ENCODE measurements at places on chromosomes 16 and 17.

DNA sequence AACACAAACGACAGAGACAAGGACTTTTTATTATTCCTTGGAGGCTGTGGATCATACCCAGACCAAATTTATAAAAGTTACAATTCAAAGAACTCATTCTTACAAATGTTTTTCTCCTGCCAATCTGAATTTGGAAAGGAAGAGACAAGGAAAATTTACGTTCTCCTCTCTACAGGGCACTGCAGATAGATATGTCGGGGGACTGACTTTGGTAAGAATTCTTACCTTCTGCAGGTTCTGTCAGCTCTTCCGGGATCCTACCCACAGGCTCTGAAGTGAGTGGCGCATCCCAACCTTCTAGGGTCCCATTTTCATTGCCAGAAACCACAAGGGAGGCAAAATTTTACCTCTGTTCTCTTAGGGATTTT lies 2.2 kb upstream of the SLFN12L start:
- no peak for DNase-seq

DNA sequence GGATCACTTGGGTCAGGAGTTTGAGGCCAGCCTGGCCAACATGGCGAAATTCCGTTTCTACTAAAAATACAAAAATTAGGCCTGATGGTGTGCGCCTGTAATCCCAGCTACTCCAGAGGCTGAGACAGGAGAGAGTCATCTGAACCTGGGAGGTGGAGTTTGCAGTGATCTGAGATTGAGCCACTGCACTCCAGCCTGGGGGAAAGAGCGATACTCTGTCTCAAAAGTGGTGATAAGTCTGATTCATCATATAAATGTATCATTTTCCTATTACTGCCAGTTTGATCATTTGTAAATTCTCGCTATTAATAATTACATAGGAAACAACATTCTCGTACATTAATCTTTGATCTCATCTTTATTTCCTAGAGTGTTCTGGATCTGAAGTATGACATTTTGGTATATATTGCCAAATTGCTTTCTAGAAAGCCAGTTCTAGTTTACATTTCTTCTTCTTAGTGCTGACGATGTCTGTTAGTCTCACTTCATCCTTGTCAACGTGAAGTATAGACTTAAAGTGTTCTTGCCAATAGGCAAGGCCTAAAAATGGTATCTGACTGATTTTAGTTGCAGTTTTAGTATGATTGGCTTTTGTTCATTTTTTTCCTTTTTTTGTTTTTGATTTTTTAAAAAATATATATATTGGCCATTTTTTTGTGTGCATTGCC lies 9.7 kb downstream of the RABEP1 start:
- no peak for DNase-seq

DNA sequence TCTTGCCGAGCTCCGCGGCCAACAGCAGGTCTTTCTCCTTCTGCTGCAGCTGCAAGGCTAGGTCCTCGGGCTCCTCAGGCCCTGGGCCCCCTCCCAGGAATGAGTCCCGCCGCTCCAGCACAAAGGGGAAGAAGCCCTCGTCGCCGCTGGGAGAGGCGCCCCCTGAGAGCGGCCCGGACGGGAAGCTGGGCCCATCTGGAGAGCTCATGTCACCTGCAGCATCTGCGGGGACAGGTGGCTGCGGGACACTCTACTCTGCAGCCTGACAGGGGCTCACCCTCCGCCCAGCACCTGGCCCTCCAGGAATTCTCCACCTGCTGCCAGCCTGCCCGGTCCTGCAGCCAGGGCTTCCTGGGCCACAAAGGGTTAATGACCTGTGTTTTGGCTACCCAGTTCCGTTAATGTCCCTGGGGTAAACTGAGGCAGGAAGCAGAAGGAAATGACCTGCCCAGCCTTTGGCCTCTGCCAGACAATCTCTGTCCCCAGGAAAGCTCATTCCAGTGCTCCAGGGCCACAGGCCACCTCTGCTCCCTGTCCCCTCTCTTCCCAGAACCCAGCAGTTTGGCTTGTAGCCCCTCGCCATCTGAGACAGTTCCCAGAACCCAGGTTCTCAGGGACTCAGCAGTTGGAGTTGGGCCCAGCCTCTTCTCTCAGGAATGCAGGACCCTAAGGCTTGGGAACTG lies 1.3 kb downstream of the BICDL2 start:
- no peak for DNase-seq

GRCh38 chr16:24731722-24732419 lies 2.4 kb downstream of the TNRC6A start:
- no peak for DNase-seq

DNA sequence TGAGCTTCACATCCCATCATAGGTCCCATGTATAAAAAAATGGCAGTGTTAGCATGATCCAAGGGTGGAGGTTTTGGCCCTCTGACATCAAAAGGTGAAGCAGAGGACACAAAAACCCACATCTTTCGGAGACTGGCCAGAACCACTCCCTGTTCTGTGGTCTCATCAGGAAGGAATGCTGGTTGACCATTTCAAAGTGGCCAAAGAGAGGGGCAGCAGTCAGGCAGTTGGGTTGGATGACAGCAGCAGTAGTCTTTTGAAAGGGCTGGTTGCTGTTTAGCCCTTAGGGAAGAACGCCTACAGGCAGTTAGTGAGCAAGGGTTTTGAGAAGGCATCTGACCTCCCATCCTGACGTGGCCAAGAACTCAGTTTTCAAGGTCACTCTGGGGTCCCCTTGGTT lies 40.5 kb downstream of the LCMT1 start:
- no peak for DNase-seq

- no peak for DNase-seq
Observed at GRCh38 chr17:82253179-82253544, 20.3 kb downstream of the CSNK1D start.
